Activated naive CD4-positive, alpha-beta T cell treated with anti-CD3 and anti-CD28 coated beads, Interleukin-2, amount 50 U/mL, for 72 hours (primary cell): ENCODE measurements at places on chromosomes 3 and 15. TPM values are rescaled to one million over a fixed set of nuclear protein-coding genes. Genes with fewer than 3 reads are reported as not detected.

DNA sequence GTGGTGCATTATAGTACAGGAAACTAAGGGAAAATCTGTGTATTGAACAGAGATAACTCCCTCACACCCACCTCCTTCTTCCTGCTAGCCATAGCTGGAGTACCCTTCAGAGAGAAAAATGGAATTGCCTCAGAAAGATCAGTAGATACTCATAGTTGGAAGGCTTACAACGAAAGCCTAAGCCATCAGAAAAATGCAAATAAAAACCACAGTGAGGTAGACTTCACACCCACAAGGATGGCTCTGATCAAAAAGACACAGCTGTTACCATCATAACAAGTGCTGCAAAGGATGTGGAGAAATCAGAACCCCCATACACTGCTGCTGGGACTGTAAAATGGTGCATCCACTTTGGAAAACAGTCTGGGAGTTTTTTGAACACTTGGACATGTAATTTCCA is 7.4 kb upstream of the DLG1 start:
- no peak for DNase-seq

GRCh38 chr3:72699631-72700030 is 148.6 kb downstream of the SHQ1 start:
- no peak for DNase-seq

GRCh38 chr3:16369885-16370284 is 104.9 kb downstream of the OXNAD1 start:
- no peak for DNase-seq

- DNase-seq = no peak
Measured at GRCh38 chr3:76025561-76025960, 240.2 kb upstream of the ZNF717 start.

- no peak for DNase-seq
Measured at GRCh38 chr15:67852418-67852817, 12.6 kb upstream of the RNU6-1 start.

SHF gene
- 22.3 TPM for total RNA-seq

SLC28A1 gene
- total RNA-seq = not detected

DNA sequence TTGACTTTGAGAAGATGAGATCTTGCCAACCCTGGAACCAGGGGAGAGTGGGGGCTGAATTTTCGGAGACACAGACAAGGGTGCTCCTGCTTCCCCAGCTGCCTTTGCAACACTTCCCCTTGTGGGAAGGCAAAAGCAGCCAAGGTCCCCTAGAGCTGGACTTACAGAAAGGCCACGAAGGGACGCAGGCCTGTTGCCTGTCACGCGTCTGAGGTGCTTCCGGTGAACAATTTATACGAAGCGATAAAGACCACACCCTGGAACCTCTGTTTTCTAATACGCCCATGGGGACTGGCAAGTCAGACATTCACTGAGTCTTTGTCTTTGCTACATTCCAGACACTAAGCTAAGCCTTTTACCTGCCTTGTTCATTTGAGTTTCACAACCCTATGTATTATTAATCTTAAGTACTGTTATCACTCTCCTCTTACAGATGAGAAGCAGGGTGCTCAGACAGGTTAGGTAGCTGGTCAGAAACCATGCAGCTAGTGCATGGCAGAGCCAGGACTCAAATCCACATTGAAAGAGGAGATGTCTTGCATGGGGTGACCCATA is 13.2 kb downstream of the MEGF11 start:
- no peak for DNase-seq

- DNase-seq = no peak
Measured at GRCh38 chr3:72744330-72744729, 103.9 kb downstream of the SHQ1 start.
